CD4-positive, alpha-beta T cell treated with Interleukin-10 for 1 hour (primary cell): ENCODE measurements at places on chromosomes 6 and 20.

DNA sequence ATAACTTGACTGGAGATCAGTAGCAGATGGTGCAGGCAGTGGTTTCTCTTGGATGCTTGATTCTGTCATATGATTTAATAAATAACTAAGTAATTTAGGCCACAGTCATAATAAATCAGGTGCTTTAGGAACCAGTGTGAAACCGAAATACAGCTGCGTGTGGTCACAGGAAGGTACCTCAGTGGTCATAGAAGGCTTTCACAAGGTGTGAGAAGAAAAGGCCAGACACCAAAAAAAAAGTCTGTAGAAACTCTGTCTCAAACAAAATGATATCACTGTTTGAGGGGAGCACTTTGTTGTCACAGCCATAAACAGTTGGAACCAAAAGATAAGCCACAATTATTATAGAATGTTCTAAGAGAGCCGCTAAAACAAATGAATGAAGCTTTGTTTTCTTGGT lies 56.5 kb downstream of the ARMC2 start:
- no peak for DNase-seq

DNA sequence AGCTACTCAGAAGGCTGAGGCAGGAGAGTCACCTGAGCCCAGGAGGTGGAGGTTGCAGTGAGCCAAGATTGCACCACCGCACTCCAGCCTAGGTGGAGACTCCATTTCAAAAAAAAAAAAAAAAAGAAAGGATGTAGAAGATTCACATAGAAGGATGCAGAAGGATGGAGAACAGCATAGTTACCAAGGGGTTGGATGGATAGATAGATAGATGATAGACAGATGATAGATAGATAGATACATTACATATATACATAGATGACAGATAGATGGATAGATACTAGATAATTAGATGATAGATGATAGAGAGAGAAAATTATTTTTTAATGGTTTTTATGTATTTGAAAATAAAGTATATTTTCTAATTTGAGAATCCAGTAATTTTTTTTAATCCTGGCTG lies 160.7 kb upstream of the ARID1B start:
- DNase-seq, result no peak

DNA sequence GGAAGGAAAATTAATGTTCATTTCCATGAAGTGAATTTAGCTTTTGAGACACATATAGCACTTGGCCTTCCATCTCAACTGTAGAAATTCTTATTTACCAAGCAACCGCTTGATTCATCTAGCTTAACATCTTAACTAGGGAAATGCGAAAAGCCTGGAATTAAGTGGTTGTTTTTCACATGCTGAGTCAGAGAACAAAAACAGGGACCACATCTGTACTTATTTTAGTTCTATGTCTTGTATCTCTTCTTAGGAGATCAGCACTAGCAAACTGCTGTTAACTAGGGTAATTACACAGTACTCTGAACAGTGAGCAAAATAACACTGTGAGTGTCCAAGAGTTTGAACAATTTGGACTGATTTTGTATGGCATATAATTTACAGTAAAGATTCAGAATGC lies 590.9 kb upstream of the NRSN1 start:
- DNase-seq, result no peak

- DNase-seq, result no peak
Measured at GRCh38 chr6:22605736-22606135, 36.4 kb downstream of the HDGFL1 start.

DNA sequence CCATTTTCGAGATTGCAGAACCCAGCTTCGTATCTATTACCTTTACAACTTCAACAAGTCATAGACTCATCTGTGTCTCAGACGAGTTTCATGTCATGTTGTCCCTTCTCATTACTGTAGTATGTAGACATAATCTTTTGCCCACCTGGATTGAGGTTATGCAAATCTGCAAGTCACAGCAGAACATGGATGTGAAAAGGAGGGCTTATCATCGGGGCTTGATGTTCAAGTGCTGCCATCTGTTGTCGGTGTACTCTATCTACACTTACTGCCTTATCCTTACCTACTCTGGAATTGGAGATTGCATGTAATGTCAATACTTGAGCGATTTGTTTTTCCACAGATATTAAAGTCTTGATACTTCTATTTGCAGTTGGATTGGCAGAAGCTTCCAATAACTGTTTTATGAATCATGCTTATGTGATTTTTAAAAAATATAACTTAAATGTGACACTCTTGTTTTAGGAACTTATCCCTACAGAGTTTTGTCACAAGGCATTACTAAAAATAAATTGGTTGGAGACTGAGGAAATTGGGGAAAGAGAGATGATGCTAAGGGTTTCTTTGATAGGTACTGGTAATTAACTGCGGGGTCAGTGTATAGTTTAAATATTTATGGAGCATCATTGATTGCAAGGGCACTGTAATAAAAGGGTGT lies 3.0 kb upstream of the GOPC start:
- DNase-seq, result peak; percentile 71

GRCh38 chr6:95690328-95690727 lies 113.0 kb downstream of the MANEA start:
- DNase-seq, result no peak

GRCh38 chr20:17938871-17939619 lies 29.5 kb downstream of the SNX5 start:
- DNase-seq, result peak; percentile 65

DNA sequence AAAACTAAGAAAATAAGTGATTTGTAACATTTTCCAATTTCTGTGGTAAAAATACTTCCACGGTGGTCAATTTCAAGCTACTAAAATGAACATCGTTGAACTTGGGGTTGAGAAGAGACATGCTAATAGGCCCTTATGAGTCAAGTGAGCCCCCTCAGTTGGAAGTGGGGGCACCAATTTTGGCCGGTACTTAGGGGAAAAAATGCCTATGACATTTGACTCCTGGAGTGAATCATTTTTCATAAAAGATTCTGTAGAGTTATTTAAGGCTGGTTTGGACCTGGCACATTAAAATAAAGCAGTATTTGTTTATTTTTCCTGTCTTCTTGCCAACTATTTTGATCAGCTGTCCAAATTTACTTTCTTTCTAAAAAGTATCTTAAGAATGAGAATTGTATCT lies 32.4 kb upstream of the CAP2 start:
- DNase-seq, result no peak

DNA sequence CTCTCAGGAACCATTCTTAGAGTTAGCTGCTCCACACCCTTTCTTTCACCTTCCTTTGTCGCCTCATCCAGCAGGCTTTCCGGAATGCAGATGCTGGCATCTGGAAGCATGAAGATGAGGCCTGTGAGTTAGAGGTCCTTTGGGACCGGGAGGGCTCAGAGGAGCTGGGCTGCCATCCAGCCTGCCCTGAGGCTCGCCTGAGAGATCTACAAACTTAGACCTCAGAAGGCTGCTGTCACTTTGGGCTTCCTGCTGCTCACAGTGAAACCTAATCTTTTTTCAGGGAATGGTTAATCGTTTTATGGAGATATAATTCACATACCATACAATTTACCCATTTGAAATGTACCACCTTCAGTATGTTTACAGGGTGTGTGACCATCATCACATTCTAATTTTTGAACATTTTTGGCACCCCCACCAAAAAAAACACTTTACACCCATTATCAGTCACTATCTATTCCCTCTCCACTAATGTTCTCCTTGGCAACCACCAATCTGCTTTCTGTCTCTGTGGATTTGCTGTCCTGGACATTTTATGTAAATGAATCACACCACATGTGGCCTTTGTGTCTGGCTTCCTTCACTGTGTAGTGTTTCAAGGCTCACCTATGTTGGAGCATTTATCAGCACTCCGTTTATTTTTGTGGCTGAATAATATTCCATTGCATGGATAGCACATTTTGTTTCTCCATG lies 20.0 kb upstream of the MPC1 start:
- no peak for DNase-seq

DNA sequence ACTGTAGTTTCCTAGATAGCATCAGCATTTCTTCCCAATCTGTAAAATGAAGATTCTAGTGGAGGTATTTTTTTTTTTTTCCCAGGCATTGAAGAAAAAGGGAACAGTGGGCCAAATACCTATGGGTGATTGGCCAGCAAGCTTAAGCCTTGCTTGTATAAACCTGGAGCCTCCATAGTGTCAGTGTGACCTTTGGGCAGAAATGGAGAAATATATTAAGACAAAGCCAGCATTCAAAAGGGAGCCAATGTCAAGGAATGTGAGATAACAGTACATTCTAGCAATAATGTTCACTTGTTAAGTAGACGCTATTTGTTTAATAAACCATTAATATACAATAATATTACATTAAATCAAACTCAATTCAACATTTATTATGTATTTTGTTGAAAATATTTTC lies 275.4 kb downstream of the FOXA2 start:
- no peak for DNase-seq

DNA sequence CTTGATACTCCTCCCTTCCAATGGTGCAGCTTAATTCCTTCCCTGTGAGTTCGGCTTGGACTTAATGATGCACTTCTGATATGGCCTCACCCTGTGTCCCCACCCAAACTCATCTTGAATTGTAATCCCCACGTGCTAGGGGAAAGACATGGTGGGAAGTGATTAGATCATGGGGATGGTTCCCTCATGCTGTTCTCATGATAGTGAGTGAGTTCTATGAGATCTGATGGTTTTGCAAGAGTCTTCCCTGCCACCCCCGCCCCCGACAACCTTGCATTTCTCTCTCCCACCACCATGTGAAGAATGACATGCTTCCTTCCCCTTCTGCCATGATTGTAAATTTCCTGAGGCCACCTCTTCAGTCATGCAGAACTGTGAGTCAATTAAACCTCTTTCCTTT lies 50.3 kb upstream of the HLA-G start:
- DNase-seq, result no peak

- no peak for DNase-seq
Measured at GRCh38 chr20:41342474-41343464, 2.1 kb downstream of the LPIN3 start.

- no peak for DNase-seq
Measured at GRCh38 chr20:50690650-50691572, at the start of gene RIPOR3. Gene RIPOR3 (minus strand): TSS chr20:50691542. CDS start chr20:50691128, 414 bp downstream.

DNA sequence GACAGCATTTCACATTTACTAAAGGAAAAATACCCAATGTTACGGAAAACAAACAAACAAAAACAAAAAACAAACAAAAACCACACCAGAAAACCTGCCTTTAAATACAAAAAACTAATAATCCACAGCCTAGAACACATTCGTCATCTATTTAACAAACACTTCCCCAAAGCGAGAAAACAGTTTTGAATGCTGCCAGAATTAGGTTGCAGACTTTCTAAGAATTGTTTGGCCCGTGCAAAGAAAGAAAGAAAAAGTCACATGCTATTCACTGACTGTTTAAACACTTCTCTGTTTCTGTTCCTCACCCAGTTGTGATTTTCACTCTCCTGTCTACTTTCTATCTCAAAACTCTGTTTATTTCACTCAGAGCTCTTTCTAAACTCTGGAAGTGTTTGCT lies 52.5 kb downstream of the BCAS1 start:
- DNase-seq, result no peak

DNA sequence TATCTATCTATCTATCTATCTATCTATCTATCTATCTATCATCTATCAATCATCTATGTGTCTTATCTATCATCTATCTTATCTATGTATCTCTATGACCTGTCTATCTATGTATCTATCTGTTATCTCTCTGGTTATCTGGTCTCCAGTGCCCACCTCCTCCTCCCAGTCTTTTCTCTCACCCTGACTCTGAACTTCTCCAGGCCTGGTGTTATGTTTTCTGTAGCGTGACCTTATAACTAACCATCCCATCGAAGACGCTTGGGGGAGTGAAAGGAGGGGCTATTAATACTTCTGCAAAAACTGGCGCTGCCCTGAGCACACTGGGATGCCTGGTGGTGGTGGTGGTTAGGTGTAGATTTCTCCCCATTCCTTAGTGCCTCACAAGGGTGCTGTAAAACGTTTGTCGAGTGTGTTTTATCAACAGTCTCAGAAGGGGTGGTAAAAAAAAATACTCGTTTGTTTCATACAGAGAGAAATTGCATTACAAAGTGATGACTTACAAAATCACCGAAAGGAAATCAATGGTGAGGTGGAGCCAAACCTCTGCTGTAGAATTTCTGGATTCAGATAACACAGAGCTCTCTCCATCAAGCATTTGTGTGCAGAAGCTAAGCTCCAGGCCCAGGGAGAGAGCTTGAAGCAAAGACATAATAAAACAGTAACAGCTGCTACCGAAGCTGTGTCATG lies 156.2 kb downstream of the BCAS1 start:
- DNase-seq, result no peak

DNA sequence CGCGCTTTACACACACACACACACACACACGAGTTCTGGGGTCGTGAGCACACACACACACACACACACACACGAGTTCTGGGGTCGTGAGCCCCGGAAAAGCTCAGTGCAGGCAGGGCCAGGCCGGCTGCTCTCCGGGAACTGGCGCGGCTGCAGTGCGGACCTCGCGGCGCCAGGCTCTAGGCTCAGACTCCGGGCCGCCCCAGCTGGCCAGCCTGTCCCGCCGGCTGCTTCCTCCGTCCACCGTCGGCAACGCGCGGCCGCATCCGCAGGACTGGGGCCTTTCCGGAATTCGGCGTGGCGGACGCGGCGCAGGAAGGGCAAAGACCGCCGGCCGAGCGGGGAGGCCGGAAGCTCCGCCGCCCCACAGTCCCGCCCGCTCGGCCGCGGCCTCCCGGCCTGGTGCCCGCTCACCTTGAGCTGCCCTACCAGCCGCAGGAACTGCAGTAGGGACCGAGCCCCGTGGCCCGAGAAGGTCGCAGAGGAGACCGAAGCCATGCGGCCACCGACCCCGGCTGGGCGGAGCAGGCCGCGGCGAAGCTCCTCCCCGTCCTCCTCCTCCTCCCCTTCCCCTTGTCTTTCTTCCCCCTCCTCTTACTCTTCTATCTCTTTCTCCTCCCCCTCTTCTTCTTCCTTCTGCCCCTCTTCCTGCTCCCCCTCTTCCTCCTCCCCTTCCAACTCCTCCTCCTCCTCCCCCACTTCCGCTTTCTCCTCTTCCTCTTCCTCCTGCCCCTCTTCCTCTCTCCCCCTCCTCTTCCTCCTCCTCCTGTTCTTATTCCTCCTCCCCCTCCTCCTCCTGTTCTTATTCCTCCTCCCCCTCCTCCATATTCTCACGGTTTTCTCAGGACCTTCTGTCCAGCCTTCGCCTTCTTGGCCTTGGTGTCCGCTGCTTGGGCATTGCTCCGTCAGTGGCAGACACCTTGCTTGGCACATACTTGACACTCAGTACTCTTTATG lies at the start of gene HDDC2:
TSS of gene HDDC2 (minus strand) at position 533 of the 957 bp plus-strand sequence. CDS start at position 498, 35 bp downstream.
- peak; percentile 43 for DNase-seq

DNA sequence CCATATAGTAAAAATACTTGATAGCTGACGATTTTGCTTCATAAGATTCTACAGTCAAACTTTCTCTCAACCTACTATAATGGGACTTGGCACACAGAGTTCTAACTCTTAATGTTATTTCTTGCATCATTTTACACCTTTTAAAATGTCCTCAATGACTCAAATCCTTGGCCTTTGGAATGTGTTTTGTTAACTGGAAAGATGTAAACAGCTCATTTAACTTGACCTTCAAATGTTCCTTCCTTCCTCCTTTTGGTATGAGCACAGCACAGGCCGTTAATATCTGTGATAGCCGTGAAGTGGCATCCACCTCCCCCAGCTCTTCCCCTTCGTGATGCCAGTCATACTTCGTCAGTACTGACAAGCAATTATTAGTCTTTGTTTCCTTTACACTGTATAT lies 972.0 kb upstream of the CITED2 start:
- no peak for DNase-seq
